Left lung (tissue), 14 donors: ENCODE measurements at places on chromosomes 7 and 10. TPM values are rescaled to one million over a fixed set of nuclear protein-coding genes. Genes with fewer than 3 reads are reported as not detected.

DNA sequence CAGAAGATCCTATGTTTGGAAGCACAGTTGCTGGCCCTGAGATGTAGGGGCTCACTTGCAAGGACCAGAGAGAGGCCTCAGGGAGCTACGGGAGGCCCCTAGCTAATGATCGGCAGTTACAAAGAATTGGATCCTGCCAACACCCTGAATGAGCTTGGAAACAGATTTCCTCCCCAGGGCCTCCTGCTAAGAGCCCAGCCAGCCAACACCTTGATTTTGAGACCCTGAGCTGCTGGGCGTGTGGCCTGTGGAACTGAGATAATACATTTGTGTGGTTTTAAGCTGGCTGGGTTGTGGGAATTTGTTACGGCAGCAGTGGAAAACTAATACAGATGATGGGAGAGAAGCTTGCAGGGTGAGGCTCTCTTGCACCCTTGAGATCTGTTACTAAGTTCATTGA lies 3.9 kb downstream of the DOCK1 start:
- no peak for DNase-seq

Gene HPS1
- total RNA-seq, result 95.0 TPM

Gene ZP3
- 2.9 TPM for total RNA-seq

Gene CALY
- not detected for total RNA-seq

Gene TMEM213
- total RNA-seq, result 0.05 TPM

GRCh38 chr7:129804890-129805719 lies 147.7 kb downstream of the UBE2H start:
- DNase-seq, result no peak

GRCh38 chr10:58152673-58153263 lies 114.9 kb downstream of the IPMK start:
- DNase-seq, result no peak

DNA sequence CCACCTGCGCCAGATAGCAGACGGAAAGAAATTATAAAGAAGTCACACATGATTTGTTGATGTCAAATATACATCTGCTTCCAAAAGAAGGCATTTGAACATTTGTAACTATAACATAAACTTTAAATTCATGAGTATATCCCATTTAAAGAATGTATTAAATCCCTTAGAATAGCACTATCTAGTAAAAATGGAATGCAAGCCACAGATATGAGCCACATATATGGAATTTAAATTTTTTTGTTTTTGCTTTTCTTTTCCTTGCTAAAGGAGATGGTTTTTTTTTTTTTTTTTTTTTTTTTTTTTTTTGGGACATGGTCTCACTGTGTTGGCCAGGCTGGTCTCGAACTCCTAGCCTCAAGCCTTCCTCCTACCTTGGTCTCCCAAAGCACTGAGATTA lies 730.8 kb downstream of the PHTF2 start:
- DNase-seq, result no peak

Gene EBLN1
- total RNA-seq, result not detected

DNA sequence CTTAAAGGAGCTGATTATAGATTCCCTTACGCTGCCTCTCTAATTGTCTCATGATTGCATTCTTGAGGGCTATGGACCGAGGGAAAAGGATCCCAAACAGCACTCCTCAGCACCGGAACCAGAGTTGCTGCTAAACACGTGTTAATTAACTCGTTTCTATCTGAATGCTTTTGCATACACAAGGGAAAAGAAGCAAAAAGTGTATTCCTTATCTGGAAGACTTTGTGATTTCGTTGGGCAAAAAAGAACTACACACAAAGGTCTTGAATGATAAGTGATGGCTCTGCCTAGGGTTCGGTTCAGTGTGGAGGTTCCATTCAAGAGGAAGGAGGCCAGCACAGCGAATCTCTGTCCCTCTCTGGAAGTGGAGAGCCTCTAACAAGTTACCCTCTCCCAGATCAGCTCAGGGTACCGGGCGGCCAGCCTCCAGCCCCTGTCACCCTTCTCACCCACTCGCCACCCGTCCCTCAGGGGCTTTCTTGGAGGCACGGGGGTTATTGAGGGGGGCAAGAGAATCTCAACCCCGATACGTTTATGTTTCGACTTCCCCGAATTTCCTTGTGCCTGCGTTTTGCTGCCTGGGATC lies 515 bp upstream of the SLC4A2 start:
- DNase-seq, result no peak

DNA sequence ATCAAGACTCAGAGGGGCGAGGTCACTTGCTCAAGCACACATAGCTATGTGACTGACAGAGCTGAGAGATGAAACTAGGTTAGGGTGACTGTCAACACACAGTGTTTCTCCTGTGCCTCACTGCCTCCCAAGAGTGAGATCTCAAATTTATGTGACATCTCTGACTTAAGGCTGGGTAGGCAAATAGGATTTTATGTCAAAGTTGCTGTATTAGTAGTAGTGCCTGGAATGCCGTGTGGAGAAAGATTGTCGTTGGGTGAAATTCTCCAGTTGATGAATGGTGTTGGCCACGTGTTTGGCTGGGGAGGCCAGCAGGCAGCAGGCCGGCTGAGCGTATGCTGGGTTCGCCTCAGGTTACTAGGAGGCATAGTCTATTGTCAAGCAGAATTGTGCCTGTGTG lies 148.3 kb upstream of the BMPER start:
- no peak for DNase-seq

Gene ELFN1
- 1.5 TPM for total RNA-seq

- DNase-seq, result no peak
Measured at GRCh38 chr10:114638821-114639625, 19.1 kb downstream of the ABLIM1 start.

DNA sequence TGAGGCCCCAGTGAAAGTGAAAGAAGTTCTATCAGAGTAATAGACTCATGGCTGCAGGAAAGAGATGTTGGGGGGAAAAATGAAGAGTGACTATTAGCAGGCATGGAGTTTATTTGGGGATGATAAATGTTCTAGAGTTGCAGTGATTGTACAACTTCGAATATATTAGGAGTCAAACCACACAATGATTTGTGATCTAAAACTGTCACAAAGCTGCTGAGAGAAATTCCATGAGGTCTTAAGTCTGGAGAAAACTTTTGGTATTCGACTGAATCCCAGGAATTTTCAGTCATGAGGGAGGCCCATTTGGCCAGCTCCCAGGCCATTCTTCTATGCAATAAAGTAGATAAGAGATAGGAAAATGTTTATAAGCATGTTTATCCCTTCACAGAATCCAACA lies 55.9 kb upstream of the UNC5B start:
- no peak for DNase-seq
